ENCODE measurements at places on chromosomes 7 and 10.

DNA sequence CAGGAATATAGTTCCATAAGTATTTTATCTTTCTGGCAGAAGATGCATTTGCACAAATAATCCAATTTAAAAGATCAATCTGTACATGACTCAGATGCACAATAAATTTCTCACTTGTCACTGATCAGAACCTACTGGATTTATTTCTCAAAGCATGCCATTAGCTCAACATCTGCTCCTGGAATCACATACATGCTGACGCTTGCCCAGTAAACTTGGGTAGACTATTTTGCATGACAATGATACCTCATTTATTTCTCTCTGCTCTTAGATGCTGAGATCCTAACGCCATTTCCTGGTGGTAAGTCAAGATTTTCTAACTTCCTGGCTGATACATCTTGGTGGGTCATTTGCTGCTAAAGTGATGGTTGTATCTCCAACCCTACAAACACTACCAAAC, 33.8 kb upstream of the C10orf120 start:
- DNase-seq = no peak

- DNase-seq = no peak
Observed at GRCh38 chr10:59314268-59314667, 48.1 kb downstream of the FAM13C start.

DNA sequence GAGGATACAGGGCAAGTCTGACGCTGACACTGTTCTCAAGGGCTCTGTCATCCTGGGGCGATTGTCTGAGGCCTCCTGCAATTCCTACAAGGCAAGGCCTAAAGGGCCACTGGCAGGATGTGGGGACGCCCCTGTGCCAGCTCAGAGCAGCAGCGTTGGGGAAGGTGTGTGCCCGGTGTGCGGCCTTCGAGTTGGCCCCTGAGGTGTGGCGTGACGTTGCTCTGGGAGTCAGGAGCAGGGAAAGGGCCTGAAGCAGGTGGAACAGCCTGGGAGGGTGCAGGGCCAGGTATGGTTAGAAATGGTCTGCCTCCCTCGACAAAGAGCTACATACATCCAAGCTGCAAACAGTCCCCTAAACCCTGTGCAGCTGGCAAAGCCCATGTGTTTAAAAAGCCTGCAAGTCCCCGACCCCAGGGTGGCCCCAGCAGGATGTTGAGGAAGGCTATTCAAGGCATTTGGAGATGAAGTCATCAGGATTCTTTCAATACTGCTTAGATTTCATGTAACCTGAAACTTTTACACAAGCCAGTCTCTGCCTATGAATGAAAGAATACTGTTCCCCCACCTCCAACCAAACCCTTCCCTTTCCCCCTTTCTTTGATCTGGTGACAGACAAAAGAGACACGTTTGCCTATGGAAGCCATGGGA, 142.5 kb upstream of the TNS3 start:
- no peak for DNase-seq

GRCh38 chr7:108001764-108002725, 916 bp downstream of the LAMB1 start:
- no peak for DNase-seq

GRCh38 chr10:79209340-79209739, 137.9 kb upstream of the PPIF start:
- DNase-seq = no peak

DNA sequence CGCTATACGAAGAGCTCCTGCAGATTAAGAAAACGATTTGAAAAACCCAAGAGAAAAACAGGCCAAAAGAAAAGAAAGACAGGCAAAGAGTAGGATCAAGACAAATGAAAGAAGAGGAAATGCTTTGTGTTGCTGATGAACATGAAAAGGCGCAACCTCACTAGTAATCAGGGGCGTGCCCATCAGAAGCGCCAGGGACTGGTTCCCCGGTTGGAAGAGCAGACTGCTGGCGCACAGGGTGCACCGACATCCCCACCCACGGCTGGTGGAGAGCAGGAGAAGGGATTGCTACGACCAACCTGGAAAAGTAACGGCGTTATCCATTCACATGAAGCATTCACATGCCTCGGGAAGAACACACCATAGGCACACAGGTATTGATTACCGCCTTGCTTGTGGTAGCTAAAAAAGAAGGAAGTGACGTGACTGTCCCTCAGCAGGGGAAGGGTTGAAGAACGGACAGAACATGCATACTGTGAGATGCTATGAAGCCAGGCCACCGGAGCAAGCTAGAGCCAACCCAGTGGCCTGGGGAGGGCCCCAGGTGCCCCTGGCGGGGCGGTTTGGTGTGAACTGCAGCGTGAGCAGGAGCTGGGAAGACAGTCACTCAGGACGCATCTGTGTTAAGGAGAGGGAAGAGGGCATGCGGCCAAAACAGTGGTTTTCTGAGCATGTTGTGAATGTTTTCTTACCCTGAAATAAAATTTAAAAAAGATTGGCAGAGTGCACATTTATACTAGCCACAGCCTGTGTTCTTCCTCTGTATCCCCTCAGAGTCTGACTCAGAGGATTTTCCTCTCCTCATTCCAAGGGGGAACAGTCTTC, 18.3 kb downstream of the AGAP3 start:
- DNase-seq = no peak

DNA sequence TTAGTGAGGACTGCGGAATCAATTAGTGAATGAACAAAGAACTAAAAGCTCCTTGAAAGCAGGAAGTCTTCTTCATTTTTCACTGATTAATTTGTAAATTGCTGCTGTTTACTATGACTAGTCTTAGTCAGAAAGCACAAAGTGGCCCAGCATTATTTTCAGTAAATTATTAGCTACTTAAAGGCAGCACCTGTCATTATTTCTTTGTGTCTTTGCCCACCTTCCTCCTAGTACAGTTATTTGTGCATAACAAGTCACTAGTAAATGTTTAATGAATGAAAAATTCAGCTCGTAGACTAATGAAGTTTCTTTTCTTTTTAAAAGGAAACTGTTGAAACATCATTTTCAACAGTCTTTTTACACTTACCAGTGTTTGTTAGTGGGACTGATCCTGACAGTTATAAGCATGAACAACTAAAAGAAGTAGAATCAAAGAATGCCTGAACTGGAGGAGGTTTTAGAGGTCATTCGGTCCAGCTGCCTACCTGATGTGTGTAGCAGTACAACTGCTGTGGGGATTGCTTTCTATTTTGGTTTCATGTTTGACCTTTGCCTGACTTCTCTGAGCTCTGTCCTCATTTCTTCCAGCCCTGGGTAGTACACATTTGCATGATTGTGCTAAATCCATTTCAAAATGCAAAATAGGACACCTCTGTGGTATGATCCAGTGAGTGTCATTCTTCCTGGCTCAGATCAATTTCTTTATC, 140.0 kb upstream of the PHYHIPL start:
- no peak for DNase-seq

- DNase-seq = no peak
Observed at GRCh38 chr10:97163781-97164501, 21.8 kb downstream of the SLIT1 start.

- DNase-seq = no peak
Observed at GRCh38 chr7:41384418-41384817, 318.5 kb downstream of the INHBA start.

DNA sequence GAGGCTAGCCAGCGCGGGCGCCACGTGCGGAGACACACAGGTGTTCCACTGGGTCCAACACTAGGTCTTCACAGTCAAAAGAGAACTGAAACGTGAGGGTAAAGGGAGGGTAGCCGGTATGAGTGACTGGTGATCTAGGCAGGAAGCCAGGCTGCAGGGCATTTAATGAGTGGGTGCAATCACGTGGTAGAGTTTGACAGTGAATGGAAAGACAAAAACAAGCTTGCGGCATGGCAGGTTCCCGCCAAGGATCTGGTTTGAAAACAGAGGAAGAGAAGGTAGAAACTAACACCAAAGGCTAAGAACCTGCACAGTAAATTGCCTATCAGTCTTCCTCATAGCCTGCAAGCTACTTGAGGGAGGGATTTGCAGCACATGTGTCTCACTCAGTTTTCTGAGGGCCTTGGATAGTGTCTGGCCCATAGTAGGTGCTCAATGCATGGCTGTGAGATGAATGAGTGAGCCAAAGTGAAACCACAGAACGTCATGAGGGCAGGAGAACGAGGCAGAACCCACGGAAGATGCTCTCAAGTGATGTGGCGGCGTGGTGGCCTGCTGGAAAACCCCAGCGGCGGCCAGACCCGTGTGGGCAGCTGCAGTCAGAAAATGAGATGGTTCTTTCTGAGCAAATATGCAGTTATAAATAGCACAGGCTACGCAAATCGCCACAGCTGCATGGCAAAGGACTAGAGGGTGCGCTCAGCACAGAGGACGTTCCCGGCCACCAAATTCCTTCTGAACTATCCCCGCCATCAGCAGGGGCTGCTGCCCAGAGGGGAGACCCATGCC, 183.6 kb upstream of the NFE2L3 start:
- no peak for DNase-seq

- no peak for DNase-seq
Observed at GRCh38 chr7:105643384-105643783, 62.1 kb upstream of the EFCAB10 start.

- no peak for DNase-seq
Observed at GRCh38 chr7:130394421-130395195, 14.3 kb downstream of the CPA1 start.

- DNase-seq = no peak
Observed at GRCh38 chr7:46006212-46006611, 85.1 kb upstream of the IGFBP3 start.

DNA sequence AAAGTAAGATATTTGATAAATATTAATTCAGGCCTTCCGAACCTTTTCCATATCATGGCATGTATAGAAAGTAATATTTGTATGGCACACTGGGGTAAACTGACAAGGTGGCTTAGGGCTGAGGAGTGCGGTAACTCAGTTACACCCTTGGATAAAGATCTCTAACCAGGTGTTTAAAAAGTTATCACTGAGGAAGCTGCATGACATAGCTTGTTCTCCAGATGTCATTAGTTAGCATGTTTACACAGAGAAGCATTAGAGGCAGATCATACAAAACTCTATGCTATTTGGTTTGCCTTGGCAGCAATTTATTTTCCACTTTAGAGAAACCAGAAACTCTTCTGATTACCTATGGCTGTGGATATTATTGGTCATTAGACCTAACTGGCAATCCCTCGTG, 118.2 kb downstream of the ST7 start:
- no peak for DNase-seq

GRCh38 chr7:112036071-112036470, 170.1 kb downstream of the DOCK4 start:
- DNase-seq = no peak

DNA sequence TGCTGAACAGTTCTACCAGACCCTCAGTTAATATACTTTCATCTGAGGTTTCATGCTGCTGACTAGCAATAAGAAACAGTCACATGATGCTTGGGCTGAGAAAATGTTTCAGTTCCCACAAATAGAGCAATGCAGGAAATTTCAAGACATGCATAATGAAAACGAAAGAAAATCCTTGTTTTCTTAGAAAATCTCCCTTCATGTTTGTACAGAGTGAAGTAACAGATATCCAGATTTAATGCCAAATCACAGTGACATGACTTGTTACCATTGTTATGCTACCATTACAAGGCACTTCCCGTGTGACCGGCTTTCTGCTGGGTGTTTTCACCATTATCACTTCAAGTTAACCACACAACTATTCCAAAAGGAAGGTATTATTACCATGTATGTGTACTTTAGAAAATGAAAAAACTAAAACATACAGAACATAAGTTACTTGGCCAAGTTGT, 121.7 kb downstream of the DOCK4 start:
- no peak for DNase-seq

DNA sequence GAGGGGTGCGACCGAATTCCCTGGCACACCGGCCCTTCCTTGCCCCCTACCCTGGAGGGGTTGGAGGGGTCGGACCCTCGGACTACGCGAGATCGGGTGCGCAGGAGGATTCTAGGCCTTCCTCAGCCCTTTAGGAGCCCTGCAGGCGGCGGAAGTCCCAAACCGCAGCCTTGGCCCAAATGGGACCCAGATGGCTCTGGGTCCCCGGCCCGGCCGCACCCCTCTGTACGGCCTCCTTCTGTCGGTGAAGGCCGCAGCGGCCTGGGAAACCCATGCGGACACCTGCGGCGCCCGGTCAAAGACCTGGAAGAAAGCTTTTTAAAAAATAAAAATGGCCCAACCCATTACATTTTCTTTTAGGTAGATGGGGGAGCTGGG, 2.4 kb upstream of the VAX1 start:
- DNase-seq = no peak

- no peak for DNase-seq
Observed at GRCh38 chr10:4407783-4408182, 418.2 kb upstream of the AKR1E2 start.

GRCh38 chr10:86001521-86001920, 365.1 kb downstream of the GRID1 start:
- DNase-seq = no peak

DNA sequence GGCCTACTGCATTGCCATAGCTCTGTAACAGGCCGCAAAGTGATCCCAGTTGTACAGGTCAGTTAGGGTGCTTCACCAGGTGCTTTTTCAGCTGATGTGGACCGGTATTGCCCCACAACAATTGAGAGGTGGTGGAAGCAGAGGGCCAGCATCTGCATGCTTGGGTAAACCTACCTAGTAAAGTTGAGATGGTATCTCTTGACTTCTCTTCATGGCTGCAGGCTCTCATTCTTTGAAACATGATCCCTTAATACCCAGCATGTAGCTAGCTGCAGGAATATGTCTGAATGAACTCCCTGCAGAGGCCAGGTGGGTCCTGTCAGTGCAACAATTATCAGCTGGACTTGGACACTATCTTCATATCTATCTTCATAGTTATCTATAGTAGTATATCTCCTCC, 60.7 kb upstream of the CCDC6 start:
- no peak for DNase-seq

- no peak for DNase-seq
Observed at GRCh38 chr7:37643876-37644275, 39.7 kb upstream of the GPR141 start.

DNA sequence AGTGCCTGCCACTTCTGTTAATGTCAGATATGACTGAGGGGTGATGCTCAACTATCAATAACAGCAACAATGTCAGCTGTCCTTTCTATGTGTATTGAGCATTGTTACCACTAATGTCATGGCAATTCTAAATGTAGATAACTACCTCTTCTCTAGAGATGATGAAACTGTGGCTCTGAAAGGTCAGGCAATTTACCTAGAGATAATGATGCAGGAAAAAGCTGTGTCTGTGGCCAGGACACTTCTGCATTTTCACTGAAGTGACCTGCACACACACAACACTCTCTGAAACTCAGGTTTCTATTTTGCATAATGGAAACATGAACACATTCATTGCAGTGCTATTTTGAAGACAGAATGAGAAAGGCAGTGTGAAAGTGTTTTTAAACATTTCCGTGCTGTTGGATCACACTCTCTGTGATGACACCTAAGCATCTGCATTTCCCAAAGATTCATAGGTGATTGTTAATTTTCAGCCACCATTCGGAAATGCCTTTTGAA, 148.2 kb downstream of the KCND2 start:
- no peak for DNase-seq
